Sigmoid colon (tissue), 7 donors: ENCODE measurements at places on chromosomes 1 and 21. TPM values are rescaled to one million over a fixed set of nuclear protein-coding genes. Genes with fewer than 3 reads are reported as not detected.

The OR2L2 gene
- total RNA-seq = not detected

The IFI44L gene
- 11.1 TPM for total RNA-seq

- no peak for DNase-seq
Observed at GRCh38 chr1:233168384-233168783, 127.1 kb downstream of the PCNX2 start.

GRCh38 chr21:43702785-43703034, 16.2 kb upstream of the PDXK start:
- DNase-seq = no peak

DNA sequence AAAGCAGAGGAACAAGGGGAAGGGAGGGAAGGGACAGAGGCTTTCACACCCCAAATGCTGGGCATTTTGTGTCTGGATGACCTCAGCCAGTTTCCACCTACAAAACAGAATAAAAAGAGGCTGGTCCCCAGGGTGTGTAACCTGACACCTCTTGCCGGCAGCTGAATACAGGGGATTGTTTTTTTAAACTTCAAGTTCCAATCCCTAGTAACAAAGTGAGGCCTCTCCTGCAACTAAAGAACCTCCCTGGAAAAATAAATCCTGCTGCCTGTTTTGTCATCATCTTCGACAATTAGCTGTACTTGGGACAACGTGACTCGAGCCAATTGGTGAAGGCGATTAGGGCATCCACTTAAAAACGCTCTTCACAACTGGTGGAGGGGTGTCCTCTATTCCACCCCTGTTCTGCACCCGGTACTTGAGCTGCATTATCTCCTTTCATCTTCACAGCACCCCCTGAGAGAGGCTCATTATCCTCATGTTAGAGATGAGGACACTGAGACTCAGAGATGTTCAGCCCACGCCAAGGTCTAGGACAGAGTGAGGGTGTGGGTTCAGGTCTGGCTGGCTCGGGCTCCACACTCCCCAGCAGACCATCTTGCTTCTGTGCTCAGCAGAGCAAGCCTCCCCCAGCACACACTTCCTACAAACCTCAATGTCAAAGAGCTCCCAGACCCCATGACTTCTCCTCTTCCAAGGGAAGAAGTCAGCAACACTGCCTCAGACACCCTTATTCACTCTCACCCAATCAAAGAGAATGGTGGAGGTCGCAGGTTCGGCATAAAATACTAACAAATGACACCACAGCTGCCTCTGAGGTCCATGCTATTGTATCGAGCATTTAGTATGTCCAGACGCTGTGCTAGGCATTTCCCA, 15.2 kb downstream of the ITPKB start:
- peak; percentile 80 for DNase-seq

GRCh38 chr1:54347955-54348699, 58.1 kb downstream of the SSBP3 start:
- no peak for DNase-seq

- DNase-seq = no peak
Observed at GRCh38 chr1:213082420-213083111, 31.5 kb downstream of the RPS6KC1 start.
